Osteocyte (in vitro differentiated cells): ENCODE measurements at places on chromosomes 2 and 18. TPM values are rescaled to one million over a fixed set of nuclear protein-coding genes. Genes with fewer than 3 reads are reported as not detected.
A peak's percentile ranks its signal among the peaks of the same experiment; 100 is the strongest.

DNA sequence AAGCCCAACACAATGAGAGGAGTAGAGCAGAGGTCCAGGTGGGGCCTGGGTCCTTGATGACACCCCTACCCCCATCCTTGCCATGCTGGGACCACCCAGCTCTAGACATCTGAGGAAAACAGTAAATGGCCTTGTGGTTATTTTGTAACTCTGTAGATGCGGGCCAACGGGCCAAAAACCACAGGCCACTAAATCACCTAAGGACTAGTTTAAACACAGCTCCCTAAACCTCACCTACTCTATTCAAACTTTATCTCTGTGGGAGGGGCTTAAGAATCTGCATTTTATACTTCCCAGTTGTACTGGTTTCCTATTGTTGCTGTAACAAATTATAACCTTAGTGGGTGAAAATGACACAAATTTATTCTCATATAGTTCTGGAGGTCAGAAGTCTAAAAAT, 19.0 kb upstream of the SERTAD2 start:
- no peaks in the 10 kb centered on the region for H3K36me3 ChIP-seq
- no peak overlapping the region for H3K27ac ChIP-seq
- DNase-seq: no peak
- no peaks in the 10 kb centered on the region for H3K4me1 ChIP-seq

The NXPH2 gene
- not detected in 2 replicates for total RNA-seq

DNA sequence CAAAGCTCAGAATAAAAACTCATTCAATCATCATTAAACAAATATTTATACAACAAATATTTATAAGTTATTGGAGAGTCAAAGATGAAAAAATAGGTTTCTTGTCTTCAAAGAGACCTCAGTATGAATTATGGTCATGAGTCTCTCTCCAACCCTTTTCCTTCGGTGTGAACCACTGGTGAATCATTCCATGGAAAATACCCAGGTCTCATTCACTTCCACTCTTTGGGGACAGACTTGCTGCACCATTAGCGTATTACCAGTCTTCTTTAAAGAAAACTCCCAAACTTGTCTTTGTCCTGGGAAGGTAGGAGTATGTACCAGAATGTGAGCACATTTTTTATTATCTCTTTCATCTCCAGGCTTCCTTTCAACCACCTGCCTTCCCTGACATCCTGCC, 257.4 kb upstream of the RBMS1 start:
- peak overlapping the region; percentile 62 for H3K27ac ChIP-seq
- no peak for DNase-seq
- peaks cover 9% of the 10 kb centered on the region for H3K36me3 ChIP-seq
- H3K4me1 ChIP-seq: peaks cover 51% of the 10 kb centered on the region
- no peak overlapping the region for H3K4me3 ChIP-seq

The TRAF3IP1 gene
- 17.3 and 19.4 TPM in 2 replicates for total RNA-seq

- peak overlapping the region; percentile 99 for H3K4me3 ChIP-seq
- peaks cover 7% of the 10 kb centered on the region for H3K27me3 ChIP-seq
- no peaks in the 10 kb centered on the region for H3K36me3 ChIP-seq
- no peak for DNase-seq
- H3K27ac ChIP-seq: peak overlapping the region; percentile 97
Measured at GRCh38 chr2:64524604-64525316, 632 bp downstream of the AFTPH start.

DNA sequence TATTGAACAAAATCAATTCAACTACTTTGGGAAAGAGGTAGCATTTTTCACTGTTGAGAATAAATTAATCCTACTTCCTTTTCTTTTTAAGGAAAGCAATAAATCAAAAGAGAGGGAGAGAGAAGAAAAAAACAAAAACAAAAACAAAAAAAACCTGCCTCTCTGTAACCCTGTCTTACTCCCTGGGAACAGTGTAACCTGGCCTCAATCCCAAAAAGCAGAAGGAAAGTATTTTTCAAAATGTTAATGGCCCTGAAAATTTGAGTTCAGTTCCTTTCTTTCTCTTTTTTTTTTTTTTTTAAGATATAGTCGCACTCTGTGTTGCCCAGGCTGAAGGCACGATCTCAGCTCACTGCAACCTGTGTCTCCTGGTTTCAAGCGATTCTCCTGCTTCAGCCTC, 35.9 kb downstream of the RHOB start:
- H3K4me1 ChIP-seq: peaks cover 17% of the 10 kb centered on the region
- H3K27me3 ChIP-seq: no peaks in the 10 kb centered on the region
- DNase-seq: no peak

The RASGRP3 gene
- total RNA-seq: 2.1 and 3.3 TPM in 2 replicates

GRCh38 chr2:42495611-42496010, 1.8 kb upstream of the KCNG3 start:
- peaks cover 5% of the 10 kb centered on the region for H3K4me1 ChIP-seq
- no peaks in the 10 kb centered on the region for H3K36me3 ChIP-seq
- no peak overlapping the region for H3K4me3 ChIP-seq
- H3K27ac ChIP-seq: no peak overlapping the region

DNA sequence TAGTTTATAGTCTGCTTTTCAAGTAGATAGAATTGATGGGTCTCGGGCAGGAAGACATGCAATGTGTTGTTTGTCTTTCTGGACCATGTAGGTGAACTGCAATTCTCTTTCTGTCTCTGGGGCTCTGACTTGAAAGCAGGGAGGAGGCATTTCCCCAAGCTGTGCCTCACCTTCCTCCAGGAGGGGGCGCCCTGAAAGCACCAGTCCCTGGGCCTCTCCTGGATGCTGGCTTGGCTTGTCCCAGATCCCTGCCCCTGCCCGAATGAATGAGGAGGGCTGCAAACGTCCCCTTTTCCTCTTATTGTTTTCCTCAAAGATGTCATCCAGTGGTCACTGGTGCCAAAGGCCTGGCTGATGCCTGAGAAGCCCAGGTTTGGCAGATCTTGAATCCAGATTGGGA, 270.6 kb downstream of the CELF4 start:
- H3K4me1 ChIP-seq: peaks cover 16% of the 10 kb centered on the region
- no peak for DNase-seq
- no peak overlapping the region for H3K4me3 ChIP-seq
- H3K27ac ChIP-seq: no peak overlapping the region
- H3K27me3 ChIP-seq: peaks cover 8% of the 10 kb centered on the region
- no peaks in the 10 kb centered on the region for H3K36me3 ChIP-seq

The SP5 gene
- total RNA-seq: not detected in 2 replicates

- H3K4me3 ChIP-seq: no peak overlapping the region
- H3K27ac ChIP-seq: no peak overlapping the region
- no peaks in the 10 kb centered on the region for H3K36me3 ChIP-seq
Measured at GRCh38 chr2:73890301-73891092, 2.3 kb upstream of the ACTG2 start.

DNA sequence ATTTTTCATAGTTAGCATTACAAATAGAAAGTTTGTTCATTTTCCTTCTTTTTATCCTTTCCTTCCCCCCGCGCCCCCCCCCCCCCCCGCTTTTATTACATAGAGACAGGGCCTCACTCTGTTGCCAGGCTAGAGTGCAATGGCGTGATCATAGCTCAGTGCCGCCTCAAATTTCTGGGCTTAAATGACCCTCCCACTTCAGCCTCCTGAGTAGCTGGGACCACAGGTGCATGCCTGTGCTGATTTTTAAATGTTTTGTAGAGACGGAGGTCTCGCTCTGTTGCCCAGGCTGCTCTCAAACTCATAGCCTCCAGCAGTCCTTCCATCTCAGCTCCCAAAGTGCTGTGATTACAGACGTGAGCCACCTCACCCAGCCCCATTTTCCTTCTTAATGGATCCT, 91.2 kb upstream of the ALPP start:
- peaks cover 13% of the 10 kb centered on the region for H3K4me1 ChIP-seq
- H3K36me3 ChIP-seq: peaks cover 10% of the 10 kb centered on the region
- no peak overlapping the region for H3K4me3 ChIP-seq
- H3K27ac ChIP-seq: no peak overlapping the region
- DNase-seq: no peak
- no peaks in the 10 kb centered on the region for H3K27me3 ChIP-seq

DNA sequence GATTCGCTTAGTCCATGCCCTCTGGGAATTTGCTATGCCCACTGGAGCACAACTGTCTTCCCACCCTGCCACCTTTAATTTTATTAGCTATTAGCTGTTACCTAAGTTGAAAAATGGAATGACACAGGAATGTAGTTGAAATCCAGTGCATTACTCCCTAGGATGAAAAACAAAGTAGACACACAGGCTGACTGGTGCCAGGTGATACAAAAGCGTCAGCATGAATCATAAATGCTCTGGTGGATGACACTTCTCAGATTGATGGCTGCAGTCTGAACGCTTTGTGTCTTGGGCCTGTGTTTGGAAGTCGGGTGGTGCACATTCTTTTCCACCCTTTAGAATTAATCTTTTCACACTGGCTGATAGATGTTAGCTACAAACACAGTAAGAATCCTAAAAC, 802.0 kb downstream of the DCC start:
- no peaks in the 10 kb centered on the region for H3K27me3 ChIP-seq
- no peak for DNase-seq

GRCh38 chr2:88680916-88681315, 10.6 kb upstream of the RPIA start:
- H3K27me3 ChIP-seq: no peaks in the 10 kb centered on the region
- peaks cover 5% of the 10 kb centered on the region for H3K4me1 ChIP-seq
- no peaks in the 10 kb centered on the region for H3K36me3 ChIP-seq
- no peak overlapping the region for H3K4me3 ChIP-seq
- peak overlapping the region; percentile 5 for H3K27ac ChIP-seq

DNA sequence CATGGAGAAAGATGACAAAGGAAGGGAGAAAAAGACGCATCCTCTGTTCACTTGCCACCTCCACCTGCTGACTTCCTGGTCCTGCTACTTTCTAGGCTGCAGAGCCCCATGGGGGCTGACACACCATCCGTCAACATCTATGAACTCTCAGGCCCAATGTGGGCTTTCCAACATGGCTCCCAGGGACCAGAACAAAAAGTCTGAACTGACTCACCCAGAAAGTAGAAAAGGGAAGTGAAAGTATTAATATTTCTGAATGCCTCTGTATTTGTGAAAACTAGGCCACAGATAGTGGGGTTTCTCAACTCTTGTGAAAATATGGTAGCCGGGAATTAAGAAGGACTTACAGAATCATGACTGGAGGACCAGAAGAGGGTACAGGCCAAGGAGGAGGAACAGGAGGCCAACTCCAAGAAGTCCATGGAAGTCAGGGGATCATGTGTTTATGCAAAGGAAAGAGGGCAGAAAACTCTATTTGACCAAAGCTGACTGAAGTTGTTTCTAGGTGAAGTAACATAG, 123.1 kb upstream of the CAB39 start:
- no peak for DNase-seq
- H3K27ac ChIP-seq: no peak overlapping the region
- no peak overlapping the region for H3K4me3 ChIP-seq
- peaks cover 8% of the 10 kb centered on the region for H3K4me1 ChIP-seq

DNA sequence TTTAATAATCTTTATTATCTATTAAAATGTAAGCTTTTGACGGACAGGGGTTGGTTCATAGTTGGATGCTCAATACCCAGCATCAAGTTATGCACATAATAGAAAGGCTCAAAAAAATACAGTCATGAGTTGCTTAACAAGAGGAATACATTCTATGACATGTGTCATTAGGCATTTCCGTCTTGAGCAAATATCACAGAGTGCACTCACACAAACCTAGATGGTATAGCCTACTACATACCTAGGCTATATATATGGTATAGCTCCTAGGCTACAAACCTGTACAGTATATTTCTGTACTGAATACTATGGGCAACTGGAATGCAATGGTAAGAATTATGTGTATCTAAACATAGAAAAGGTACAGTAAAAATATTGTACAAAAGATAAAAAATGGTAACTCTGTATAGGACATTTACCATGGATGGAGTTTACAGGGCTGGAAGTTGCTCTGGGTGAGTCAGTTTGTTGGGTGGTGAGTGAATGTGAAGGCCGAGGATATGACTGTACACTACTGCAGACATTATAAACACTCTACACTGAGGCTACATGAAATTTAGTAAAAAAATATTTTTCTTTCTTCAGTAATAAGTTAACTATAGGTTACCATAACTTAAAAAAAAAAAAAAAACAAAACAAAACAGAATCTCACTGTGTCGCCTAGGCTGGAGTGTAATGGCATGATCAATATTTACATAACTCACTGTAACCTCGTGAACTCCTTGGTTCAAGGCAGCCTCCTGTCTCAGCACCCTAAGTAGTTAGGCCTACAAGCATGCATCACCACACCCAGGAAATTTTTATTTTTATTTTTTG, 201.2 kb downstream of the NBAS start:
- DNase-seq: no peak
- peaks cover 19% of the 10 kb centered on the region for H3K36me3 ChIP-seq
- peaks cover 20% of the 10 kb centered on the region for H3K4me1 ChIP-seq
- H3K27me3 ChIP-seq: no peaks in the 10 kb centered on the region
- peak overlapping the region; percentile 78 for H3K27ac ChIP-seq

The CNGA3 gene
- total RNA-seq: not detected in 2 replicates

DNA sequence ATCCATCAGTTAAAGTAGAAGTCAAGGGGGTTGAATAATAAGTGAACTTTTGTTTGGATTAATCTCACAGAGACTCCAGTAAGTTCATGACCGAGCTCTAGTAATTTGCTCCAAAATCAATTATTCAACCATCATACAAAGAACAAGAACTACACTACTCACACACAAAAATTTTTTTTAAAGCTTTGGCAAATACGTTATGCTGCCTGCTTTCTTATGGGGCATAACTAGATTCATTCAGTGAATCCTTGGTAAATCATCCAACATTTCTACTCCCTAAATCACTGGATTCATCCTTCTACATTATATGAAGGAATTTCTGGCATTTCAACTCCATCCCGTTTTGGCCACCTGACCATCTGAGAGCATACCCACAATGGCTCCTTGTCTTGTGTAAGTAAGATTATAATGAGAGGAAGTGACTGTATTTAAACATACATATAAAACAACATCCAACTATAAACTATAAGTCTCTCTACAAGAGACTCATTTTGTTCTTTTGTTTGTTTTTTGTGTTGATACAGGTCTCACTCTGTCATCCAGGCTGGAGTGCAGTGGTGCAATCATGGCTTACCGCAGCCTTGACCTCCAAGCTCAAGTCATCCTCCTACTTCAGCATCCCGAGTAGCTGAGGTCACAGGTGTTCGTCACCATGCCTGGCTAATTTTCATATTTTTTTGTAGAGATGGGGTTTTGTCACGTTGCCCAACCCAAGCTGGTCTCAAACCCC, 144.2 kb upstream of the LRRTM4 start:
- no peak overlapping the region for H3K4me3 ChIP-seq
- H3K4me1 ChIP-seq: no peaks in the 10 kb centered on the region
- H3K27ac ChIP-seq: no peak overlapping the region
- no peak for DNase-seq
- no peaks in the 10 kb centered on the region for H3K36me3 ChIP-seq

- H3K27me3 ChIP-seq: no peaks in the 10 kb centered on the region
- H3K36me3 ChIP-seq: peaks cover 7% of the 10 kb centered on the region
- no peak overlapping the region for H3K27ac ChIP-seq
- DNase-seq: no peak
Measured at GRCh38 chr2:72681016-72681995, 144.5 kb downstream of the EXOC6B start.
